ENCODE measurements at places on chromosomes 16 and 17.
A peak's percentile ranks its signal among the peaks of the same experiment; 100 is the strongest.

DNA sequence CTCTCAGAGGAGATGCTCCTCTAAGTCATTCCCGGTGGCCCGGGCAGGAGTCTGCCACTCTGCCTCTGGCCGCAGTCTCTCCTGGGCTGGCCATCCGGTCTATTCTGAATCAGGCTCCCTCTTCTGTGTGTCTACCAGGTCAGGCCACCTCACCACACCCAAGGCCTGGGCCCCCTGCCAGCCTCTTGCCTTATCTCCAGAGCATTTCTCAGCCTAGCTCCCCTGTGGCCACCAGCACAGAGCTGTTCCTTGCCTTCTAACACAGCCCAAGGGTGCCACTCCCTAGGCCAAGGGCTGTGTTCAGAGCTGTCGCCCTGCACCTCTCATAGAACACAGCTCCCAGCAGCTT, 55.3 kb downstream of the MYO18A start:
- no peak for DNase-seq

GRCh38 chr16:73074382-73074781, 26.5 kb upstream of the ZFHX3 start:
- no peak for DNase-seq

DNA sequence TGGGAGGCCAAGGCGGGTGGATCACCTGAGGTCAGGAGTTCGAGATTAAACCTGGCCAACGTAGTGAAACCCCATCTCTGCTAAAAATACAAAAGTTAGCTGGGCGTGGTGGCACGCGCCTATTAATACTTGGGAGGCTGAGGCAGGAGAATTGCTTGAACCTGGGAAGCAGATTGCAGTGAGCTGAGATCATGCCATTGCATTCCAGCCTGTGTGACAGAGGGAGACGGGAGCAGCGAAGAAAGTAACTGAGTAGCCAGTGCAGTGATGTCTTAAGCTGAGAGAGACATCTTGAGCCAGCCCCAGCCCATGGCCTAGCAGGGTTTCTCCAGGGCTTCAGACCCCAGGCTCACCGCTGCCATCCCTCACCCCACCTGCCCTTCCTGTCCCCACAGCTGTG, 9.8 kb upstream of the SMIM5 start:
- DNase-seq: no peak

GRCh38 chr17:68939195-68939594, 16.0 kb downstream of the ABCA8 start:
- no peak for DNase-seq

- no peak for DNase-seq
Observed at GRCh38 chr17:77616254-77616731, 342.2 kb upstream of the TNRC6C start.

GRCh38 chr16:75241412-75241811, 10.0 kb downstream of the BCAR1 start:
- DNase-seq: no peak

DNA sequence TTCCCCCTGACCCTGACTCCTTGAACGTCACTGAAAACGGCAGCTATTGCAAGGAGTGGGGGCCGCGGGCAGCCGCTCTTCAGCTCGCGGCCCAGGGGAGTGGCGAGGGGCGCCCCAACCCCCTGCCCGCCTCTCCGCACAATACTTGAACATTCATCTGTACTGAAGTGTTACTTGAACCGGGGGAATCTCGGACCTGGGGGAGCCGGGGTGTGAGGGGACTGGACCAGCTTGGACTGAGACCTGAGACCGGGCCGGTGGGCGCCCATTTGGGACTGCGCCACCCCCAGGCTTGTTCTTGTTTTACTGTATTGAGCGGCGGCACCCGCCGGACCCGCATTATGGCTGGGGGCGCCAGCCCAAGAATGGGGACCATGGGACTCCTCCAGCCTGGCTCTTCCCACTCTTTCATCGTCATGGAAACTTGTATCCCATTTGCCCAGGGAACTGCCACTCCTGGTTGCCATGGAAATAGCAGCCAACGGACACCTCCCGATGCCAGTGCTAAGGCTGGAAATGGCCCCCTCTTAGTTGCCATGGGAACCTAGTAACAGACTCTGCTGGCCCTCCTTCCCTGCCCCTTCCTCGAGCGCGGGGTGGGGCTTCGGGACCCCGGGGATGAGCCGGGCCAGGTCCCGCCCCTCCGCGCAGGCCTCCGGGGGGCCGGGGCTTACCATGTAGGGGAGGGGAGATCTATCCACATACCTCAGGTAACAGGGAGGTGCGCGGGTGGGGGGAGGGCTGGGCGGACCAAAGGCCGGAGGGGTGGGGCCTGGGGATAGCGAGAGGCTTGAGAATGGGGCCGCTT, 805 bp upstream of the ORAI3 start:
- peak; percentile 88 for DNase-seq

- no peak for DNase-seq
Observed at GRCh38 chr16:57600048-57600835, 28.2 kb upstream of the ADGRG1 start.

GRCh38 chr16:11494029-11494428, 92.7 kb downstream of the LITAF start:
- no peak for DNase-seq

DNA sequence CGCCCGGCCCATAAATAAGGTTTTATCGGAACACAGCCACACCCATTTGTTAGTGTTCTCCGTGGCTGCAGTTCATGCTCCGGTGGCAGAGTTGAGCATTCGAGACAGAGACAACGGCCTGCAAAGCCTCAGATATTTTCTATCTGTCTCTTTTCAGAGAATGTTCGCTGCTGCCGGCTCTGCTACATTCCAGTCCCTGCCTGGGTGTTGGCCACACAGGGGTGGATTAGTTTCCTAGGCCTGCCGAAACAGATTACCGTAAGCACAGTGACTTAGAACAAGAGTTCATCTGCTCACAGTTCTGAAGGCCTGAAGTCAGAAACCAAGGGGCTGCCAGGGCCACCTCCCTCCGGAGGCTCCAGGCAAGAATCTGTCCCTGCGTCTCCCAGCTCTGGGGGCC, 19.1 kb upstream of the GSG1L start:
- no peak for DNase-seq

GRCh38 chr16:22213801-22214200, 7.7 kb downstream of the EEF2K start:
- no peak for DNase-seq

DNA sequence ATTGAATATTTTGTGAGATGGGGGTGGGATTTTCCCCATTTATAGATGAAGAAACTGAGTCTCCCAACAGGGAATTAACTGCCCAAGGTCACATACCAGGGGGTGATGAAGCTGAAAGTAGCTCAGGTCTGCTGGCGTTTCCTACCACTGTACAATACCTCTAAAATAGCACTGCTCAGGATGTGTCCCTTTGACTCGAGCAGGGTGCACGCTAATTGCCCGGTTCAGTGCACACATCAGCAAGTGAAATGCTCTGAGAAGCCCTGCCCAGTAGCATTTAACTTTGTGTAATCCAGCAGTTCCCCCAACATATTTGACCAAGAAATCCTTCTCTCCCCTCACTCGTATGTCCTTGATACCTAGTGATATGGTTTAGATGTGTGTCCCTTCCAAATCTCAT, 50.1 kb upstream of the DDX52 start:
- DNase-seq: no peak

- peak; percentile 53 for DNase-seq
Observed at GRCh38 chr16:77971306-77972061, 50.9 kb upstream of the CLEC3A start.

- no peak for DNase-seq
Observed at GRCh38 chr16:88732172-88732960, 26.1 kb downstream of the CTU2 start.

DNA sequence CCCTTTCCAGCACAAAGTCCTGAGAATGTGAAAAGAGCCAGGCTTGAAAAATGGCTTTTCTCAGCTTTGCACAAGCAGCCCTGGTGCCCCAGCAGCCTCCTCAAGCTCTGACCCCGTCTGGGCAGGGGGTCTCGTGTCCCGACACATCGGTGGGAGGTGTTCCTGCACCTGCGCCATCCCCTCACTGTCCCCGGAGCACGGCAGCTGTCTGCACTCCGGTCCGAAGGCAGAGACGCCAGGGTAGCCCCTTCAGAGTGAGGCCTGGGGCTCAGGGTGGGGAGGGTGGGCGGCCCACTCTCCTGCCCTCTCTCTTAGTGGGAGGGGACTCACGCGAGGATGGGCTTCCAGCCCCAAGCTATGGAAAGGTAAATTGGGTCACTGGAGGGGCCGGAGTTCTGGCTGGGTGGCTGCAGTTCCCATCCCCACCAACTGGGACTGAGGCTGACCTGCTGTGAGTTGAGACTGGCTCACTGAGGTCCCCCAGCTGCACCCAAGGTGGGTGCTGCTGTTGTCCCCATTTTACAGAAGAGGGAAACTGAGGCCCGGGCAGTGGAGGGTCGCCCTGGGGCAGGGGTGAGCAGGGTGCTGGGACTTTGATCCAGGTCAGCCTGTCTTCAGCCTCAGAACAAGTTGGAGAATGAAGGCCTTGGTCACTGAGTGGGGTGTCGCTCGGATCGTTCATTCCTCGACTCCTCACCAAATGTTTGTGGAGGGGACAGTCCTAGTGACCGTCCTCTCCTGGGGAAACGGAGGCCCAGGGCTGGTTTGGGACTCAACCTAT, 2.3 kb upstream of the BAIAP3 start:
- DNase-seq: no peak

DNA sequence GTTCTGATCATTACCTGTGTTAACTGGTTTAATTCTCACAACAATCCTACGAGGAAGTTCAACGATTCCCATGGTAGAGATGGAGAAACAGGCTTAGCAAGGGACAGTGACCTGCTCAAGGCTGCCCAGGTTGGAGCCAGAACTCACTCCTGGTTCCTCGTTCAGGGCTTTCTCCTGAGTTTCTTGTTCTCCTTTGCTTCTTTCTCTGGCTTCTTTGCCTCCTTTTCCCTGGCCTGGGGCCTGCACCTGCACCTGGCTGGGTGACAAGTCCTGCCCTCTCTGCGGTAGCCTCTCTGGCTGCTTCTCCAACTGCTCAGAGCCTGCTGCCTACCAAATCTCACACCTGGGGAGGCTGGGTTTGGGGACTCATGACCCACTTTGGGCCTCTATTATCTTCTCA, 2.8 kb downstream of the CCL22 start:
- DNase-seq: no peak

GRCh38 chr16:47310792-47311211, 150.1 kb downstream of the ITFG1 start:
- no peak for DNase-seq

GRCh38 chr17:63275971-63276745, 169.9 kb downstream of the CYB561 start:
- DNase-seq: no peak

GRCh38 chr17:35240861-35241260, 2.0 kb upstream of the SLFN5 start:
- no peak for DNase-seq

DNA sequence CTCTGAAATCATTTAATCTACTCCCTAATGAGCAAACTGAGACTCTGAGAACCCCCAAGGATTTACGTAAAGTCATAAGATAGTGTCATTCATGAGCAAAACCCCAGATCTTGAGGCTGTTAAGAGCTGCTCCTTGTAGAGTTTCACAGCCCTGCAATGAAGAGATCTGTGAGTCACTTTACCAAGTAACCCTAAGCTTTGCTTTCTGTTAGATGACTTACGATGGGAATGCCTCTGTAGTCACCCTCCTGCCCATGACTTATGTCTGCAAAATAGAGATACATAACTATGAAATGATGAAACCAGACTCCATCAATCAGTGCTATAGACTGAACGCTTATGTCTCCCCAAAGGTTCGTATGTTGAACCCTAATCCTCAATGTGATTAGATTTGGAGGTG, 117.7 kb downstream of the HS3ST3A1 start:
- DNase-seq: no peak

DNA sequence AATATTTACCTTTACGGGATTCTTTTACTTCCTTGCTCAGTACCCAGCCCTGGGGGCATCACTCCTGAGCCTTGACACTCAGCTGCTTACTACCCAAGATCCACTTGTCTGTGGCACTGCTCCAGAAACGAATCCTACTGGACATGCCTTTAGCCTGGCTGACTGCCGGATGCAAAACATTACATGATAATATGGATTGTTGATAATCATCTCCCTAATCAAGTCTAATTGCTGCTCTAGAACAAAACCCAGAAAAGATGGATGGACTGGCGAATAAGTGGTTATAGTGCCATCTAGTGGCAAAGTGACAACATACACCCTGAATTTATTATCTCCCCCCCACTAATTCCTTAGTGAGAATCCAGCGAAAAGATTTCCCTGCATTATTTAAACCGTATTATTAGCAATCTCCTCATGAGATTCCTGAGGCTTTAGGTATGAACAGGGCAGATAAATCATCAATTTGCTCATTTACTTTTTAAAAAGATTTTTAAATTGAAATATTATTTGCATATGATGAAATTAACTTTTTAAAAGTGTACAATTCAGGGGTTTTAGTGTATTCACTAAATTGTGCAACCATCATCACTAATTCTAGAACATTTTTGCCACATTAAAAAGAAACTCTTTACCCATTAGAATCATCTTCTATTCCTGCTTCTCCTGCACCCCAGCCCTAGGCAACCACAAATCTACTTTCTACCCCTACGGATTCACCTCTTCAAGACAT, 61.6 kb downstream of the RGS9 start:
- DNase-seq: peak; percentile 13

DNA sequence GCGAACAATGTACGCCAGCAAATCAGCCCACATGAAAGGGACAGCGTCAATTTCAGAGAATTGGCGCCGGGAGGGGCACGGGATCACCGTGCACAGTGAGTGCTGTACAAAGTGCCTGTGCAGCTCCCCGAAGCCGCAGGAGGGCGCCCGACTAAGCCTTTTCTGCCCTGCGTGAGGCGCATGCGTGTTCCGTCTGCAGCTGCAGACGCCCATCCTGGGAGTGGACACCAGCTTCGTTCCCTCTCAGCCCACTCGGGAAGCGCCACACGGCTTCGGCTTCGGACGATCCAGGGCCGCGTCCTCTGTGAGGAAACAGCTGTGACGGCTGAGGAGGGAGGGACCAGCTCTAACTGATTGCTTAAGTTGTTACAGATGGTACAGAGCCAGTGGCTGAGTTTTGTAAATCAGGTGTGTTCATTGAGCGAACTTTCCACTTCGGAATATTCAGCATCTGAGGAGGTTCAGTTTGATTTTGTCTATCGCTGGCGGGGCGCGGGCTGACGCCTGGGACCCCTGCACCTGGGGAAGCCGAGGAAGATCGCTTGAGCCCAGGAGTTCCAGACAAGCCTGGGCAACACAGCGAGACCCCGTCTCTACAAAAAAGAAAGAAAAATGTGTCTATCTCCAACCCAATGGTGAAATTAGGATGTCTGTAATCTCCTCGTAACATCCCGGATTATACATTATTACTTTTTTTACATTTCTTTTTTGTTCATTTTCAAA, 15.4 kb upstream of the ZNF287 start:
- peak; percentile 83 for DNase-seq

GRCh38 chr17:65455972-65456343, 105.5 kb downstream of the AXIN2 start:
- DNase-seq: peak; percentile 13
